ENCODE measurements at places on chromosomes 1 and 21.

- DNase-seq, result no peak
These were observed 119.4 kb downstream of the SIPA1L2 start for GRCh38 chr1:232510367-232511110.

GRCh38 chr1:223765036-223765718, 52.8 kb downstream of the CAPN2 start:
- DNase-seq, result no peak

- DNase-seq, result no peak
These were observed 250.6 kb upstream of the RRP15 start for GRCh38 chr1:218034468-218034867.

- DNase-seq, result no peak
These were observed 38.9 kb downstream of the SYT2 start for GRCh38 chr1:202671399-202671798.

DNA sequence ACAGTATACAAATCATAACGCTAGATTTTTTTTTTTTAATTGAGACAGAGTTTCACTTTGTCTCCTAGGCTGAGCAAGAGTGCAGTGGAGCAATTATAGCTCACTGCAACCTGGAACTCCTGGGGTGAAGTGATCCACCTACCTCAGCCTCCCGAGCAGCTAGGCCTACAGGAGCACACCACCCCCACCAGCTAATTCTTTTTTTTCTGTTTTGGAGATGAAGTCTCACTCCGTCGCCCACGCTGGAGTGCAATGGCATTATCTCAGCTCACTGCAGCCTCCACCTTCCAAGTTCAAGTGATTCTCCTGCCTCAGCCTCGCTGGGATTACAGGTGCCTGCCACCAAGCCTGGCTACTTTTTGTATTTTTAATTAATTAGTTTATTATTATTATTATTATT, 21.3 kb downstream of the NPR1 start:
- DNase-seq, result no peak

GRCh38 chr1:33088119-33088906, 7.4 kb downstream of the AZIN2 start:
- no peak for DNase-seq

DNA sequence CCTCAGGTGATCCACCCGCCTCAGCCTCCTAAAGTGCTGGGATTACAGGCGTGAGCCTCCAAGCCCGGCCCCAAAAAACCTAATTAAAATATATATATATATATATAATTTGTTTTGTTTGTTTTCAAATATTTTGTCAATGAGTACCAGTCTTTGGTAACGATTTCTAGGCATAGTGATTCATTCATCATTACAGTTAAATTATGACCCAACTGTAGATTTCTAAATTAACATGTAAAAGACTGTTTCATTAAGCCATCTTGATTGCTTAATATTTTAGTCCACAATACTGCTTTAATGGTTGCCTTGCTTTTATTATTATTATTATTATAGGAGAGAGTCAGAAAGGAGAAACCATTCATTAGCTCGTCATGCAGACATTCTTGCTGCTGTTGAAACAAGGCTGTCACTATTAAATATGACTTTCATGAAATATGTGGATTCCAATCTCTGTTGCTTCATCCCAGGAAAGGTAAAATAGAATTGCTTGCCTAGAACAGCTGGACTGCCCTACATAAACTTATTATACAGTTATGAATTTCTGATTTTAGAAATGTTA, 19.9 kb downstream of the FBXO28 start:
- DNase-seq, result no peak

- no peak for DNase-seq
These were observed 62.0 kb upstream of the ST6GALNAC3 start for GRCh38 chr1:76012341-76013205.

DNA sequence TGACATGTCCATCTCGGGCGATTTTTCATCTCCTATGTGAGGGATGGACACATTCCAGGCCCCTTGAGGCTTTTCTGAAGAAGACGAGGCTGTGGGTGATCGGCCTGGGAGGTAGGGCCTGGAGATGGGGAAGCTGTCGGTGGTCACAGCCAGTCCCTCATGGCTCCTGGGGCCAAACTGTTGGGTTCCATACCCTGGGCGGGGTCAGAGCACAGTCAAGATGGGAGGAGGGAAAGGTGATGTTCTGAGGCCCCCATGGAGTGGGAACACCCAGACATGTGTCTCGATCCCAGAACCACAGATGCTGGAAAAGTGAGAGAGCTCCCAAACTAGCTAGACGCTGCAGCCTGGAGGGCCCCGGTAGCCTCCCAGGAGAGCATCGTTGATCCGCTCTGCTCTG, 157.5 kb upstream of the C1orf174 start:
- no peak for DNase-seq

- DNase-seq, result no peak
These were observed 395.9 kb downstream of the KIF26B start for GRCh38 chr1:245550720-245551043.

DNA sequence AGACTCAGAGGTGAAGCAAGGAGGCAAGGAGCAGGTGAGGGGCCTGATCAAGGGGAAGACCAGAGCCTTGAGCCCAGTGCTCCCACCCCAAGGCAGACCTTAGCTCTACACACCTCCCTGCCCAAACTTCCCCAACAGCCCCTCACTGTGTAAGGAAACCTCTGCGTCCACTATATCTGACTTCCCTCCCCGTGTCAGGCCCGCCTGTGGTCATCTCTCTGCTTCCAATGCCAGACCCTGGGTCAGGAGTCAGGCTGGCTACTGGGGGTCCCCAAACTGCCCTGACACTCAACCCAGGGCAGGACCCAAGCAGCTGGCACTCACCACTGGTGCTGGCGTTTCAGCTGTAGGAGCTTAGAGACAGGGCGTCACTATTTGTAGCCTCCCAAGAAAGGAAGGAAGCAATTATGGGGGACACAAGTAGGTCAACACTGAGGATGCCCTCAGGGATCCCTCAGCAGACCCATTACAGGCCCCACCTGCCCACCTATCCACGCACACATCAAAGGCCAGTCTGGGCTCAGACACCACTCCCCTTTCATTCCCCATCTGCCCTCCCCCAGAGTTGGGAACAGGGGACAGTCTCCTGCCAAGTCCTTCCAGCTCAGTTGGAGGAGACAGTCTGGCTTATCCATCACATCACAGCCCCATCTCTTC, 811 bp upstream of the S100A3 start:
- no peak for DNase-seq

- DNase-seq, result no peak
These were observed 10.7 kb upstream of the GPR25 start for GRCh38 chr1:200861937-200862647.

DNA sequence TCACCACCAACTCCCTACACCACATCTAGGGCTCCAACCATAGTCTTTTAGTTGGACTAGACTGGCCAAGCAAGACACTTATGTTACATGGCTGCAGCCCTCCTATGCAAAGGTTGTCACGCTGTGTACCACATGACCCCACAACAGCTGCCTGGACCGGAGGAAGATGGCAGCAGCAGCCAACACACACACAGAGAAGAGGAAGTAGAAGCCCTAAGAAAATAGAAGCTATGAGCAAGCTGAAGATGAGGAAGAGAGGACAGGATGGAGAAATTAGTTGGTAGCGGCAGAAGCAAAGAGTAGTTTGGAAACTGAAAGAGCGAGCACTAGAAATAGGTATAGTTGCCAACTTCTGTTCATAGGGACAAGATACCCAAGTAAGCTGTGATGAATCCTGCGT, 60.8 kb upstream of the RALGPS2 start:
- DNase-seq, result no peak

DNA sequence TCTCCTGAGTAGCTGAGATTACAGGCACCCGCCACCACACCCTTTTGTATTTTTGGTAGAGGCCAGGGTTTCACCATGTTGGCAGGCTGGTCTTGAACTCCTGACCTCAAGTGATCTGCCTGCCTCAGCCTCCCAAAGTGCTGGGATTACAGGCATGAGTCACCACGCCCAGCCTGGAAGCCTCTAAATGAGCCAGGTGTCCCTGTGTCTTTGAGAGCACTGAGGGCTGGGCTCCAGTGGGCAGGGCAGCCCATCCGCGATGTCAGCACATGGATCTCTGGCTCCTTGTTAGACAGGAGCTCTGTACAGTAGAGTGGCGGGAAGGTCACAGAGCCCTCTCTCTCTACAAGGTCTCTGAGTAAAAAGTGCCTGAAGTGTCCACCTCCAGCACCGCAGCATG, 124.3 kb downstream of the PGBD5 start:
- DNase-seq, result no peak

GRCh38 chr1:179095924-179096323, 14.1 kb downstream of the TOR3A start:
- DNase-seq, result no peak
